Liver (tissue), 10 donors: ENCODE measurements at places on chromosomes 1 and 21. TPM values are rescaled to one million over a fixed set of nuclear protein-coding genes. Genes with fewer than 3 reads are reported as not detected.

The FBXO2 gene
- 2.9 TPM for total RNA-seq

DNA sequence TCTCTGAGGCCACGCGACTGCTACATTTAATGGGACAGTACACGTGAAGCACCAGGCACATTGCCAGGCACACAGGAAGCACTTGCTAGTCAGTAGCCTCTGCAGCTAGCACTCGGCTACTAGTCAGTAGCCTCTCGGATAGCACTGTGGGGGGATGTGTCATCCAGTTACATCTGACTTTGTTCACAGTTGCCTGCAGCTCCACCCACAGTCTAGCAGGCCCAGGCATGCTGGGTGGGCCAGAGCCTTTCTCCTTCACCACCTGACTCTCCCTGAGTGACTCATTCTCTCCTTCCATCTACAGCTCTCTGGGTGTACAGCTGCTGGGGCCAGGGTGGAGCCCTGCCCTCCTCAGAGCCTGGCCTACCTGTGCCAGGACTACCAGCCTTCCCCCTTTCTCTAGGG, 51.5 kb downstream of the PTPRF start:
- no peak overlapping the region for H3K4me3 ChIP-seq
- H3K36me3 ChIP-seq: peaks cover 11% of the 10 kb centered on the region
- no peaks in the 10 kb centered on the region for H3K4me1 ChIP-seq
- H3K27me3 ChIP-seq: no peaks in the 10 kb centered on the region
- no peak overlapping the region for H3K27ac ChIP-seq

DNA sequence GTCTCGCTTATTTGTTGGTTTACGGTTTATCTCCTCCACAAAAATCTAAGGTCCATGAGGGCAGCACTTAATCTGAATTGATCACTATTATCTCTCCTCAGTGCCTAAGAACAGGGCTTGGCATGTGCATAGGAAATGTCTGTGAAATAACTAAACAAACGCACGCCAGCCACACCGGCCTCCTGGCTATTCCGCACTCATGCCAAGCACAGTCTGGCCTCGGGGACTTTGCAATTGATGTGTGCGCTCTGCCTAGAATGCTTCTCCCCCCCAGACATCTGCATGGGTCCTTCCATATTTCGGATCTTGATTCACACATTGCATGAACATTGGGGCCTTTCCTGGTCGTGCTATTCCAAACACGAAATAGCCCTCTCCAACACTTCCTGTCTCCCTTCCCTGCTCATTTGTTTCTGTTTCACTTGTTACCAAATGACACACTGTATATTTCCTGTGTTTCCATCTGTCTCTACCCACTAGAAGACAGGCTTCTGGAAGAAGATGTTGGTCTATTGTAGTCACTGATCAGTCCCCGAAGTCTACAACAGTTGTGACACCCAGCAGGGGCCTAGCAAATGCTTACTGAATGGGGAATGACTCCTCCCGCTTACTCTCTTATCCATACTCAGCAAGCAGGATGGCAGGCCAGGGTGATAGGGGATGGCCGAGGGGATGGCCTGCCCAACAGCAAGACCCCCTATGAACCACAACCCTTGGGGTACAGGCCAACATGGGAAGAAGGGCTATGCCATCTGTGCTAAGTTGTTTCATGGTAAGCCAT, 93.9 kb downstream of the GLIS1 start:
- no peaks in the 10 kb centered on the region for H3K36me3 ChIP-seq
- DNase-seq: no peak
- no peak overlapping the region for H3K4me3 ChIP-seq

DNA sequence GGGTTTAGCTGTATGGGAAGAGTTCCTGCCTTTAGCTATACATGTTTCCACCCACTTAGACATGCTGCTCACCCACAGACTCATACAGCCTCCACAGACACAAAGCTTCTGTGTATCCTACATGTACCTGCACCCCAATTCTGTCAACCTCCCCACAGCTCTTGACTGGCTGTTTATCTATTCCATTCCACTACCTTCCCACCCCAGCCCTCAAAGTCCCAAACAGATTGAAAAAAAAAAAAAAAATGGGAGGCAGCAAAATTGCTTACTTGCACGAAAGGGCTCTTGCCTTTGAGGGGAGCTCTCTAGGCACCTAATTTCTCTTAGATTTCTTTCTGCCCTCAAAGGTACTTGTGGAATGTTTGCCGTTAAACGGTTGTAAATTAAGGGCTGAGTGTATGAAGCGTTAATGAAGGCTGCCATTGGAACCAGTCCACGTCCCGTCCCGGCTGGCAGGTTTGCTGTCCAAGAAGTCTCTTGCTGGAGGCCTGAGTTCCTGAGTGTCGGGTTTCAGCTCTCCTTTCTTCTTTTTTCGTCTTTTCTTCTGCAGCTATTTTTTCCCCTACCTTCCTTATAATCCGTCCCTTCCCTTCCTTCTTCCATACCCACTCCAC, 43.6 kb downstream of the PBX1 start:
- no peaks in the 10 kb centered on the region for H3K27me3 ChIP-seq
- H3K4me1 ChIP-seq: no peaks in the 10 kb centered on the region
- H3K36me3 ChIP-seq: no peaks in the 10 kb centered on the region

GRCh38 chr1:108600504-108600903, 40.6 kb downstream of the EEIG2 start:
- no peak overlapping the region for H3K27ac ChIP-seq
- no peaks in the 10 kb centered on the region for H3K27me3 ChIP-seq

The EDARADD gene
- 0.37 TPM for total RNA-seq

The CD1E gene
- 0.56 TPM for total RNA-seq

The TMEM82 gene
- 5.6 TPM for total RNA-seq

DNA sequence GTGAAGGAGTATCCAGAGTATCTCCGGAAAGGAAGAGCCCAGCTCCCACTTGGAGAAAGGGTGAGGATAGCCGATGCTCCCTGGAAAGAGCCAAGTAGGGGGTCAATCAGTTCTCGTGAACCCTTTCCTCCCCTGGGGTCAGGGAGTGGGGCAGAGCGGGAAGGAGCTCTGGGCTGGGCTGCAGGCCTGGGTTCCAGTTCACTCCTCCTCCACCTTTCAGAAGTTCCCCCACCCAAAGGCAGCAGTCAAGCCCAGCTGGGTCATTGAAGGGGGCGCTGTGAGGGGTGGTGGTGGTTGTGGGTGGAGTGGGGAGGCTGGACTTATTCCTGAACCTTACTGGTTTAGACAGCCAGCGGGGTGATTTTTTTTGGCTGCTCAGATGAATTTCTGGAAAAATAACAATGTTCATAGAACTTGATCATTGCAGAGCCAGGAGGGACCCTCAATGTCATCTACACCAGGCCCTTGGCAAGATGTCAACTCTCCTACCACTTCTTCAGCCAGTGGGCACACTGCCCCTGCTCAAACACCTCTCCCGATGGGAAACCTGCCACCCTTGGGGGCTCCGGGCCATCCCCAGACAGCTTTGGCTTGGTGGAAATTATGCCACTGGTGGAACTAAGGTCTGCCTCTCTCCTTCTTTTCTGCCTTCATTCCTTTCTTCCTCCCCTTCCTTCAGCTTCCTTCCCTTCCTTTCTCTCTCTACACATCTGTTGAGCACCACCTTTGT, 235.8 kb downstream of the TRABD2B start:
- H3K27ac ChIP-seq: no peak overlapping the region
- H3K4me1 ChIP-seq: no peaks in the 10 kb centered on the region
- no peaks in the 10 kb centered on the region for H3K27me3 ChIP-seq
- DNase-seq: no peak

DNA sequence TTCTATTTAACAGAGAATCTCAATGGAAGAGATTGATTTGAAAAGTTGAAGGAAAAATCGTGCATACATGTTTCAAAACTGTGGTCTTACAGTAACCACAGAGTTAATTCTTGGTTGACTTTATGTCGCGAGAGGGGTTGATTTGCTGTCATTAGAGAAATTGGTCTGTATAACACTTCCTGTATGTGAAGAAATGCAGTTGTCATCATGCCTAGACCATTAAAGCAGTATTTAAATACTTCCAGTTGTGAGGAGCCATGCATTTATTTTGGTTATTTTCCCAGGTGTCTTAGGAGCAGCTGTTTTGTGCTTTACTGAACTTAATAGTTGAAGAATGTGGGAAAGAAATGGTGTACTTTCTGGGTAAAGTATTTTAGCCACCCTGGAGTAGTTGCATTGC, 76.2 kb downstream of the NFIA start:
- H3K4me3 ChIP-seq: no peak overlapping the region
- DNase-seq: no peak
- H3K27me3 ChIP-seq: no peaks in the 10 kb centered on the region
- no peak overlapping the region for H3K27ac ChIP-seq

DNA sequence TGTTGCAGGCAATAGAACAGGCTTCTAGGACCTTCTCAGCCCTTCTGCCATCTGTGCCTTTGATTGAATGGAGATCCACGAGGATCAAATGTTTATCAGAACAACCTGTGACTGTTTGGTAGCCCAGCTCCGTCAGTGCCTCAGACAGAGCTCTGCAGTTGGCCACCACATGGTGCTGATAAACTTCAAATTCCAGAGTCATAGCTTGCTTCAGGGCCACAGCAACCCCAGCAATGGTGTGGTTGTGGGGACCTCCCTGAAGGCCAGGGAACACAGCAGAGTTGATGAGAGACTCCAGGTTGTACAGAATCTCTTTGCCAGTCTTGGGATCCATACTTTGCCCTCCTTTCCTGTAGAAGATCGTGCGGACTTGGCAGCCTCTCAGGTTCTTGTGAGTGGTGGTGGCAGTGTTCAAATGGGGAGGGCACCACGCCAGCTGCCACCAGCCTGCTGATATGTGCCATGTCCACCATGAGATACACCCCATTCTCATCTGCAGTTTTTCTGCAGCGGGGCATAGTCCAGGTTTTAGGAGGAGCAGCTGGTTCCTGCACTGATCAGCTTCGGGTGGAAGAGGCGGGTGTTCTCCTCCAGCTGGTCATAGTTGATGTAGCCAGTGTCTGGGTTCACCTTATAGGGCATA, 82.9 kb upstream of the ARTN start:
- no peaks in the 10 kb centered on the region for H3K36me3 ChIP-seq
- H3K27me3 ChIP-seq: no peaks in the 10 kb centered on the region
- no peak overlapping the region for H3K4me3 ChIP-seq
- H3K27ac ChIP-seq: no peak overlapping the region
- DNase-seq: no peak

The CFHR2 gene
- total RNA-seq: 341 TPM

The MYOM3 gene
- total RNA-seq: 0.05 TPM

The HORMAD1 gene
- 0.92 TPM for total RNA-seq

DNA sequence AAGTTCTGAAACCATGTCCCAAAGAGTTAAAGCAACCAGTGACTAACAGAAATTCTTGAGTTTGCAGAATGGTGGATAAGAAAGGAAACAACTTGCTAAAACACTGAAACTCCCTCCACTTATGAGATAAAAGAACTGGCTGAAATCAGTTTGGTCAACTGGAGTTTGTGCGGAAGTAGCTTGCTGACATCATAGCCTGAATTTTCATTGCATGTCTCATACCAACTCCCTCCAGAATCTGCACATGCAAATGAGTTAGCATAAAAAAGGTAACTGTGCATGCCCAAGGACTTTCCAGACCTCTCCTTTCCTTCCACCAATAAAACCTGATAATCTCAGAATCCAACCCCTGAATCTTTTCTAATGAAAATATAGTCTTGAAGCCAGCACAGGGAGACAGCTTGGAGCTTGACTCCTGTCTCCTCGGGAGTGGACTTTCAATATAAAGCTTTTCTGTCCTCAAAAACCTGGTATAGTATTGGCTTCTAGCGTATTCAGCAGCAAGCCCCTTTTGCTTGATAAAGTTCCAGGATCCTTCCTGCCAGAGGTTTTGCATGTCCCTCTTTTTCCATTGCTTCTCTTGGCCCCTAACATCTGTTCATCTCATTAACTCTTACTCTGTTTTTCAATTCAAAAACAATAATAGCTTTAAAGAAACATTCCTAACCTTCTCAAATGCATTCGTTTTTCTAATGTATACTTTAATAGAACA, 785.8 kb upstream of the ADGRL4 start:
- H3K4me3 ChIP-seq: no peak overlapping the region
- H3K27me3 ChIP-seq: no peaks in the 10 kb centered on the region
- H3K4me1 ChIP-seq: no peaks in the 10 kb centered on the region
- H3K36me3 ChIP-seq: no peaks in the 10 kb centered on the region
- H3K27ac ChIP-seq: no peak overlapping the region
- no peak for DNase-seq

DNA sequence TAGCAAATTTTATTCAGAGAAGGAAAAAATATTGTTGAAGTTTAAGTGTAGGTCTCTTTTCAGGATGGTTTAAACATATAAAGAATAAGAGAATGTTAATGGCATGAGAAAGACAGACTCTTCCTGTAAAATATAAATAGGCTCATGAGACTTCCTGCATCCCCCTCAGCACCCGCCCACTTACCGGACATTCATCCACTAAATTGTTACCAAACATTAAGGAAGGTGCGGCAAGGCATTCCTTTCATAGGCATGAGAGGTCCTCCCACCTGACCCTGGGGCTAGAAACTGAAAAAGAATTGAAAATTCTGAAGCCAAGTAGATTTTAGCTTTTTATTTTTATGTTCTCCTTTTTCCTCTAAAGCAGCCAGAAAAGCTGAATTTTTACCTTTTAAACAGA, 10.6 kb upstream of the USP1 start:
- H3K27me3 ChIP-seq: no peaks in the 10 kb centered on the region
- H3K36me3 ChIP-seq: no peaks in the 10 kb centered on the region
- no peak for DNase-seq
- no peak overlapping the region for H3K4me3 ChIP-seq
- H3K27ac ChIP-seq: no peak overlapping the region

- H3K4me1 ChIP-seq: no peaks in the 10 kb centered on the region
- DNase-seq: no peak
- no peak overlapping the region for H3K4me3 ChIP-seq
- no peaks in the 10 kb centered on the region for H3K27me3 ChIP-seq
Observed at GRCh38 chr1:68347415-68347814, 102.3 kb downstream of the RPE65 start.

DNA sequence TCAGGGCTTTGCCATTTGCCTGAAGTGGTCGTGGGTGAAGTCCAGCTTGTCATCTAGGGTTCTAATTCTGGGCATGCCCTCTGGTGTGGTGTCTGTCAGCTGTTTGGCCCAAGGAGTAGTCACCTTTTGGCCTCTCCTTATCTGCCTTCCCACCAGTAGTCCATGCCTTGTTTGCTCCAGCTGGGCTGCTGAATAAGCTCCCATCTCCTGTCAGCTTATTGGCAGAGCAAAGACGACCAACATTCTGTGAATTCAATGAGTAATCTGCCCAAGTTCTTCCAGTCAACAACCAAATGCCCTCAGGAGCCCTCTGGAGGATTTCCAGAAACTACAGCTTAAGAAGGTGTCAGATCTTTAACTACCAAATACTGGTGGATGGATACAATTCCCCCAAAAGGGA, 7.0 kb downstream of the BCAN start:
- H3K4me3 ChIP-seq: no peak overlapping the region
- peaks cover 14% of the 10 kb centered on the region for H3K27me3 ChIP-seq

DNA sequence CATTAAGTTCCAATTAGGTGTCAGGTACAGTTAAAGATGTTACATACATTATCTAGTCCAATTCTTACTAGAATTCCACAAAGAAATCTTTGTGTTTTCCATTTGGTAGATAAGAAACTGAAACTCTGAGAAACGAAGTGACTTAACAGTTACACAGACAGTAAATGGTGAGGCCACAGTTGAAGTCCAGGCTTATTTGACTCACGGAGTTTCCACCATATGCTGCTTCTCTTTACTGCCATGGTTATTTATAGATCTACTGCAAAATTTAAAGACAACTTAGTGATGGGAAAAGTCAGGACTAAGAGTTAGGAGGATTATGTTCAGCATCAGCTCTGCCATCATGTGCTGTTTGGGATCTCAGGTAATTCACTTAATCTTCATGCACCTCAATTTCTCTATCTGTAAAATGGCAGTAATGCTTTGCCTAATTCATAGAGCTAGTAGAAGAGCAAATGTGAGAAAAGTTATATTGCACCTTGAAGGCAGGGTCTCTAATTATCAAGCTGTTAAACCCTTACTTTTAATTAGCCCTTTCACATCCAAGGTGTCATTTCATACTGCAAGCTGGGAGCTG, 26.2 kb upstream of the SAMSN1 start:
- H3K36me3 ChIP-seq: no peaks in the 10 kb centered on the region
- H3K27ac ChIP-seq: no peak overlapping the region
- no peaks in the 10 kb centered on the region for H3K4me1 ChIP-seq
